NCI-H748 treated with DMSO at 0.1 percent for 48 hours (cell line): ENCODE measurements at places on chromosomes 7 and 10.

DNA sequence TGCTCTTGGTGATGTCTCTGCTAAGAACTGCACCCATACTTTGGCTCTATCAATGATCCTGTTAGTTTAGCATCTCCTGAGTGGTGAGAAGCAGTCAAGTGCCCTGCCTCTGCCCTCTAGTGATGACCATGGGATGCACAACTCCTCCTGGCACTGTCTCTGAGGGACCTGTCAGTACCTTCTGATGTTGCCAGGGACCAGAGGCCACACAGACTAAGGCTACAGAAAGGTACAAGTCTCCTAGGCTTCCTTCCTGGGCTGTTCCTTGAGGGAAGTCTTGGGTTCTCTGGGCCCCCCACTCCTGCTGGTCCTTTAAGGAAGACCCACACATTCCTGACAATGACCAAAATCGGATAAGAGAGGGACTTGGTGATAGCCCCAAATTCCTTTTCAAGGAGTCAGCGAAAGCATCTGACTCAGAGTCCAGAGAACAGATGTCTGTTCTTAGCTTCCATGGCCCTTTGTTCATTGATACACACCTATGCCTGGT lies 15.3 kb downstream of the NKX2-3 start:
- no peak for DNase-seq

- DNase-seq, result no peak
These were observed 20.8 kb downstream of the BRAF start for GRCh38 chr7:140903741-140904480.

GRCh38 chr10:70145666-70146488 lies 623 bp downstream of the TYSND1 start:
- DNase-seq, result peak; percentile 5

GRCh38 chr7:102287111-102287980 lies 678 bp downstream of the SH2B2 start:
- no peak for DNase-seq

GRCh38 chr10:71575934-71576801 lies 143.4 kb downstream of the C10orf105 start:
- DNase-seq, result no peak

- no peak for DNase-seq
These were observed 793.1 kb upstream of the AUTS2 start for GRCh38 chr7:68805159-68805558.

- no peak for DNase-seq
These were observed 62.4 kb upstream of the LRRC18 start for GRCh38 chr10:49001870-49002672.

DNA sequence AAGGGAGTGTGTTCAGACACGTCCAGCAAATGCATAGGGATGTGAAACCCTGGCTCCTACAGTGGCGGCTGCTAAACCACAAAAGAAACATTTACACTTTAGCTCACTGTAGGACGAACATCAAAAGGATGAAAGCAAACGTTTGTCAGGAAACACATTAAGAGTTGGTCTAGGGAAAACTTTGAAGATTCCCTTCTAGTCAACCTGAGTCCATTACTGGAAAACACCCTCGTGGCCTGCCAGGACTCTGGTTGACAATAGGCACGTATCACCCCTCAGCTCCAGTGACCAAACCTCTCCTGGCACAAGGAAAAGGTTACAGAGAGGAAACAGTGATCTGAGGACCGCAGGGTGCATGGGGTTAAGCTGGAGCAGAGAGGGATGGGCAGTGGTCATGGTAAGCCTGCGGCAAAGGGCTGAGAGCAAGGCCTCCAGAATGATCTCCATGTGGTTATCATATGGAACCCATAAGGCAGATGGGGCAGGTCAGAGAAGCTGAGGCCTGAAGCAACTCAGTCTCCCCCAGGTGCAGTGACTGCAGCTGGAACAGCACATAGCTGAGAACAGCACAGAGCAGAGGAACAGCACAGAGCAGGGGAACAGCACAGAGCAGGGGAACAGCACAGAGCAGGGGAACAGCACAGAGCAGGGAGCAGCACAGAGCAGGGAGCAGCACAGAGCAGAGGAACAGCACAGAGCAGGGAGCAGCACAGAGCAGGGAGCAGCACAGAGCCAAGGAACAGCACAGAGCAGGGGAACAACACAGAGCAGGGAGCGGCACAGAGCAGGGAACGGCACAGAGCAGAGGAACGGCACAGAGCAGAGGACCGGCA lies 49.9 kb downstream of the CHST15 start:
- no peak for DNase-seq

DNA sequence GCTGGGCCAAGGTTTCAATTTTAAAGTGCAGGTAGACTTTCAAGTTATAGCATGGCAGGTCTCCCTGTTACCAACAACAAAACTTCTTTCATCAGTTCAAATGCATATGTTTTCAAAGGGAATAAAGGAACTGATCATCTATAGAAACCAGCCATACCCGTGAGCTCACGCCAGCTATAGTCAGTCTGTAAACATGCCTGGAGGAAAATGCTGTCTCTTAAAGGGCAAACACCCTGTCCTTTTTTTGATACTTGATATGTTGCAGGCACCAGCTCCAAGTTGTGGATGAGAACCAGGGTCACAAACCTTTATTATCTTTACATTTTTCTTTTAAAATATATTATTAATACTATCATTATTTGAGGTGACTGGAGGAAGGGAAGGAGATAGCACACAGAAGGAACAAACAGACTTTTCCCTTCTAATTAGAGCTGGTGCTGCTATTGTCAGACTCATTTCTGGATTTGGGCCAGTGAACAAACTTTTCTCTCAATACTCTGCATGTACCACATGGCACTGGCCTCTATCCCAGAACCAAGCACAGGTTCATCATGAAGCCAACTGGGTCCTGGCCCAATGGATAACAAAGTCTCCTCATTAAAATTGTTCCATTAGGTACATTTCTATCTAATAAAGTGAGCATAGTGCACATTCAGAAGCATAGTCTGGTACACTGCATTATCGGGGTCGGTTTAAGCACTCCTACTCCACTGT lies 1102.4 kb downstream of the SORCS3 start:
- no peak for DNase-seq

- peak; percentile 56 for DNase-seq
These were observed 72.0 kb downstream of the SLC37A3 start for GRCh38 chr7:140326116-140326928.

DNA sequence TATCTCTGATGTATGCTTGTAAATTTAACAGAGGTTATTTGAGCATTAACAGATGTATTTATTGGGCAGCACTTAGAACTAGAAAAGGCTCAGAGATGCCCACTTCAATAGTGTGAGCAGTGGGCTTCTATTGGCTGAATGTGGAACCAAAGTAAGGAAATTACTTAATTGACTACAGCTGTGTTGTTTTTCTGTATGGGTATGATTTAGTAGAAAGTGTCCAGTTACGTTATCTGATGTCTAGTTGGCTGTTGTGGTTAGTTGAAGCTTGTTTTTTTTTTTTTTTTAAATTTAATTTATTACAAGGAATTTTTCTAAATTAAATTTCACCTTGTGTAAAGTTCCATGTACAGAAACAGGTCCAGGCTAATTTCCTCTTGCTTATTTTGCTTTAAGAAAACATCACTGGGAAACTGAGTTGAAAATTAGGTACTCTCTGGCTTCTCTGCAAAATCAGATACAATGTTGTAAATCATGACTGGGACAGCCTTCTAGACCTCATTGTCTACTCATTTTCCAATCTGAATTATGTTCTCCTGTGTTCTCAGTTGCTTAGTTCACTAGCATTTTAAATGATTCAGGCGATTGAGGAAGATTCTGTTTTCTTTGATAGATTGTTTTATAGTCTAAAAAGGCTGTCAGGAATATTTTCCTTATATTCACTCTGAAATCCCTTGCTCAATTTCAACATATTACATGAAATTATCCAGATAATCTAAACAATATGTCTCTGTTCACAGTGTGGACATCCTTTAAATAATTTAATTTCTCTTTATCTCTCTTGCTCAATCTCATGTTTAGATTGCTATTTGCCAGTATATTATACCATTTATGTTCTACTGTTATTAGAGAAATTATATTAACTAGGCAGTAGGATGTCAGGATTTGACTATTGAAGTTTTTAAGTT lies 53.0 kb downstream of the PHF14 start:
- DNase-seq, result no peak
